Kidney (tissue), 22 donors: ENCODE measurements at places on chromosomes 1 and 21. TPM values are rescaled to one million over a fixed set of nuclear protein-coding genes. Genes with fewer than 3 reads are reported as not detected.

Gene MMP23B
- 7.1 TPM for total RNA-seq

Gene ANGPTL1
- total RNA-seq = 24.5 TPM

Gene RNU1-4
- total RNA-seq = 8,605 TPM

GRCh38 chr1:221869779-221870178 lies 127.9 kb upstream of the DUSP10 start:
- no peak for DNase-seq

GRCh38 chr1:39184354-39184818 lies 20.1 kb upstream of the MACF1 start:
- no peak for DNase-seq

GRCh38 chr1:150444232-150444631 lies 43.0 kb upstream of the TARS2 start:
- no peak for DNase-seq

GRCh38 chr1:162303004-162303344 lies 73.7 kb downstream of the SPATA46 start:
- no peak for DNase-seq

DNA sequence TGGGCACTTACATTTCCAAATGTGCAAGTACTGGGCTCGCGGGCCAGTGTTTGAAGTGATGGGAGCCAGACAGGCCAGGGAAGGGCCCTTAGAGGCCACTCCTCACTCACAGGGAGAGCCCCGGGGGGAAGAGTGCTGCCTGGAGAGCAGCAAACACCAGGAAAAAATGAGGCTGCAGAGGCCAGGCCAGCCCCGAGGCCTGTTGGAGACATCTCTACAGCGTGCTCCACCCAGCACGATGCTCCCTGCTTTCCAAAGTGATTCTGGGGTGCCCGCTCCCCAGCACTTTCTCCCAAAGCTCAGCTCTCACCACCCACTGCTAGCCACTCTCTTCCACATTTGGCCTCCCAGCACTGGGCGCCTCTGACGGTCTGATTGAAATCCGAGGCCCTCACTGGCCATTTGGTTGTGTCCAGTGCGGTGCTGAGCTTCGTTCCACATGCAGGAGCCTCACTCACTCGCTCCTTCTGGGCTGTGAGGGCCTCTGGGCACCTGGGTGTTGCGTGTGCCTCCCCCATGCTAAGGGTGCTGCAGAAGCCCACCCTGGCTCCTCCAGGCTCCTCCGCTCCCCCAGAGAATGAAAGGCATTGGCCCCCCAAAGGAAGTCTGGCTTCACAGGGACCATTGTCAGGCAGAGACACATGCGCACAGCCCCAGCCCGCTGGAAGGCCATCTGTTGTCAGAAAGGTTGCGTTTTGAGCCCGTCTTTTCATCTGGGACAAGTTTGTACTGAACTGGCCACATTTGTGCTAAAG lies 385.4 kb upstream of the VAMP3 start:
- no peak for DNase-seq

- no peak for DNase-seq
Measured at GRCh38 chr21:41928621-41929220, 25.1 kb downstream of the C2CD2 start.
